ENCODE measurements at places on chromosomes 5 and 9.

GRCh38 chr9:114738581-114739316 is 56.8 kb upstream of the TEX48 start:
- ATAC-seq, result peak; percentile 59

DNA sequence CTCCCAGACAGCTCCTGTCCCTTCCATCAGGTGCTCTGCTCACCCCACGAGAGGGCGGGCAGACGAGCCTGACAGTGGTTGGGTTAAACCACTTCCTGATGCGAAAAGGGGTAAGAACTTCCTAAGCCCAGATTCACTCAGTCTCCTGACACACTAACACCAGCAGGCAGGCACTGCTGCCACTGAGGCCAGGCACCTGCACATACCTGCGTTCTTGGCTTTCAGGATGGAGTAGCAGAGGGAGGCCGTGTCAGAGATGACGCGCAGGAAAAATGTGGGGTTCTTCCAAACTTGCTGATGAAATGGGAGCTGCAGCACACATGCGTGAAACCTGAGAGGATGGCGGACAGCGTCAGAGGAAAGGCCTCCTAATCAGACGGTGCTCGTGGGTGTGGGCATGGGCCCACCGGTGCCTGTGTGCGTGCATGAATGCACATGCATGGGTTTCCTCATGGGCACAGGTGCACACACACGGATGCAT is 29.9 kb downstream of the SLC6A18 start:
- ATAC-seq, result peak; percentile 87

- ATAC-seq, result no peak
Observed at GRCh38 chr5:44245935-44246334, 143.3 kb downstream of the FGF10 start.

DNA sequence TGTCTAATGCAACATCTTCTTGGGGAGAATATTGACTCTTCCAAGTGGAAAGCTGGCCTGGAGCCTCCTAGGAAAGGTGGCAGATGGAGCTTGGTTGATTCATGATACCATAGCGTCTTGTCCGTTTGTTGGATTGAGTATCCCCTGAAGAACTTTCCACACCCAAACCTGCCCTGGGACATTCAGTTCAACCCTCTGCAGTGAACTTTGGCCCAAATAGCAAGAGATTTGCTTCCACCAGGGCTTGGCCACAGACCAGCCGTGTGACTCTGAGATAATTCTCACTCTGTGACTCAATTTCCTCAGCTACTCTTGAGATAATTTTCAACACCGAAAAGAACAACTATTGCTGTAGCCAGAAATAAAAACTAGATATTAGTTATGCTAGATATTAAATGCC is 108.0 kb upstream of the RAD23B start:
- ATAC-seq, result no peak

DNA sequence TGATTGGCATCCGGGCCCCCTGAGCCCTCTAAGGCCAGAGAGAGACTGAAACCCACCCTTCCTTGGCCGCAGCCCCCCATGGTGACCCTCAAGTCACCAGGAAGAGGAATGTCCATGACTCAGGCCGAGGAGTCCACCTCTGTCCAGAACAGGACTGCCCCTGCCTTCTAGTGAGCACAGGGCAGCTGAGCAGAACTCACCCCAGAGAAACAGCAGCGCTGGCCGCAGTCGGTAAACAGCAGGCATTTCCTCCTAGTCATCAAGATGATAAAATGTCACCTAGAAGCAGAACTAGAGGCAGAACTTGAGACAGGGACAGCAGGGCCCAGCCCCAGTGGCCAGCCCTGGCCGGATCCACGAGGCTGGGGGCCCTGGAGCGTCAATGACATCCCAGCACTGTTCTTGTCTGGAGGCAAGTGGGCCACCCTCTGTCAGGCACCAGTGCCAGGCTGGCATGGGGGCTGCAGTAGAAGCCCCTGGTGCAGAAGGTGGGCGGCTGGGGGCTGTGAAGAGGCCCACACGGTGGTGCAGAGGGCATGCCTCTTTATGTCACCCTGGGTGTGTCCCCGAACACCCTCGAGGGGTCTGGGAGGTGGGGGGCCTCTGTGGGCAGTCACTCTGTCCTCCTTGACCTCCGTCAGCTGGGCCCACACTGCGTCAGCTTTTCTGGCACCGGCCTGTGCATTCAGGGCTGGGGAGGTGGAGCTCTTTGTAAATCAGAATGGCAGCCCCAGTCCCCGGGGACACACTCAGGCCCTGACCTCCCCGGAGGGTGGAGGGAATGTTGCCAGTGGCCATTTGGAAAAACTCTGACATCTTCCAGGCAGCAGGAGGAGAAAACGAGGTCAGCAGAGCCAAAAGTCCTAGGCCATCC is 83.0 kb downstream of the NTNG2 start:
- ATAC-seq, result no peak

- ATAC-seq, result no peak
Observed at GRCh38 chr9:106593201-106593600, 269.8 kb upstream of the ZNF462 start.

- no peak for ATAC-seq
Observed at GRCh38 chr5:145931718-145932117, 4.7 kb upstream of the SH3RF2 start.

GRCh38 chr9:137000177-137000930 is 4.0 kb upstream of the CLIC3 start:
- peak; percentile 84 for ATAC-seq

DNA sequence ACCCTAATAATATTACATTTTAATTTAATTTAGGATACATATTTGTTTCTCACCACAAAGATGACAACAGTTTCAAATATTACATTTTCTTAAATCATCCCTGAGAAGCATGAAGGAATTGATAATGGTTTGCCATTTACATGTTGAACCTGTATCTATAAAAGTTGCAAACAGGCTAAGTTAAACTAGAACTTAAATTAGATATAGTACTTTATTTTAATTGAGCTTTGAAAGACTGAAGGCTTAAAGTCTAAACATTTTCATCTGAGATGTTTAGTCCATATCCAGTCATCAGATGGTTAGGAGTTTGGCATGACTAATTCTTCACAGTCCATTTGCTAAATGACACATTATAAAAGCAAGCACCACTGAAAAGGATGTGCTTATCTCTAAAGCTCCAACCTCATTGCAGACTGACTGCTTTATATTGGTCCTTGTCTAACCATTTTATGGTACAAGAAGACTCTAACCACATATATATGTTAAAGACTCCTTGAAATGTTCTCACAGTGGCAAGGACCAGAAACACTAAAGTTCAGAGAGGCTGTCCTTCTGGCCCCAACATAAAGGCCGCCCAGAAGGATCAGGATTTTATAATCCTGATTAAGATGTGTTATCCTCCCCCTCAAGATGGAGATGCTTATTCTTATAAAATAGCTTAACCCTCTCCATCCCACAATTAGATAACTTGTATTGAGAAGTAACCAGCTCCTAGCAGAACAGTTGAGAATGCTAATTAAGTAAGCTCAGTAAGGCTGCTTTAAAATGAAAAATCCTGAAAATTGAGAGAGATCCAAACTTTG is 25.8 kb downstream of the WNT8A start:
- ATAC-seq, result peak; percentile 26
